CD4-positive, alpha-beta T cell treated with Interleukin-15 for 4 hours (primary cell): ENCODE measurements at places on chromosomes 2 and 18.

DNA sequence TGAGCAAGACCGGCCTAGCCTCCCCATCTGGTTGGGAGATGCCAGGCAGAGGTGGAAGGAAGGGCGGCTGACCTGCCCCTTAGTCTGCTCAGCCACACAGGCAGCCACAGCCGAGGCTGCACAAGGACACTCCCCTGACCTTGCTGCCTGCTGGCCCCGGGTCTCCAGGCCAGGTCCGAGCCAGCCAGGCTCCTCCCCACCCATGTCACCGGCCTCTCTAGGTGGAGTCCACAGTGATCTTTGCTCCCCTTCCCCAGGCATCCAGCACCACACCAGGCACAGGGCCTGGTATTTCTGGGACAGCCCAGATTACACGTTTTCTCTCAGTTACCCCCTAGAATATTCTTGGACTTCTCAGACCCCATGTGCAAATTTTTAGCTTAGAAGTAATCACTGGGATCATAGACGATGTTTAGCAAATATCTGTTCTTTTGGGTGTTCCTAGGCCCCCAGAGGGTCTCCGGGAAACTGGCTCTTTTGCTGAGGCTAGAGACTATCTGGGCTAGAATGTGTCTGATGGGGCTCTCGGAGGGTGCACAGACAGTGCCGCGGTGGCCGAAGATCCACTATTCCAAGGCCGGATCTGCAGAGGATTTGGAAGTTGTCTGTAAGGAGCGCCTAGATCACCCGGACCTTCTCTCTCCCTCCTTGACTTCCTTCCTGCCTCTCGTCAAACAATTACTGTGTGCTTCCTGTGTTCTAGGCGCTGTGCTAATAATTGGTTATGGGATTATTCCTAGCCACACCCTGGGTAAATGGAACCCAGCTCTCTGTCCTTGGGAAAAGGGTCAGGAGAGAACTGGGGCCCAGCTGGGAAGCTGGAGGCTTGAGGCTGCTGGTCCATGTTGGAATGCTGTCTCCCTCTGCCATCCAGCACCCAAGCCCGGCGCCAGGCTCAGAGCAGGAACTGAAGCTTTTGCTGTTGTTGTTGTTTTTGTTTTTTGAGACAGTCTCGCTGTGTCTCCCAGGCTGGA, 46.9 kb downstream of the ODC1 start:
- no peak for DNase-seq

- DNase-seq = no peak
Observed at GRCh38 chr18:79756826-79757225, 40.9 kb upstream of the KCNG2 start.

DNA sequence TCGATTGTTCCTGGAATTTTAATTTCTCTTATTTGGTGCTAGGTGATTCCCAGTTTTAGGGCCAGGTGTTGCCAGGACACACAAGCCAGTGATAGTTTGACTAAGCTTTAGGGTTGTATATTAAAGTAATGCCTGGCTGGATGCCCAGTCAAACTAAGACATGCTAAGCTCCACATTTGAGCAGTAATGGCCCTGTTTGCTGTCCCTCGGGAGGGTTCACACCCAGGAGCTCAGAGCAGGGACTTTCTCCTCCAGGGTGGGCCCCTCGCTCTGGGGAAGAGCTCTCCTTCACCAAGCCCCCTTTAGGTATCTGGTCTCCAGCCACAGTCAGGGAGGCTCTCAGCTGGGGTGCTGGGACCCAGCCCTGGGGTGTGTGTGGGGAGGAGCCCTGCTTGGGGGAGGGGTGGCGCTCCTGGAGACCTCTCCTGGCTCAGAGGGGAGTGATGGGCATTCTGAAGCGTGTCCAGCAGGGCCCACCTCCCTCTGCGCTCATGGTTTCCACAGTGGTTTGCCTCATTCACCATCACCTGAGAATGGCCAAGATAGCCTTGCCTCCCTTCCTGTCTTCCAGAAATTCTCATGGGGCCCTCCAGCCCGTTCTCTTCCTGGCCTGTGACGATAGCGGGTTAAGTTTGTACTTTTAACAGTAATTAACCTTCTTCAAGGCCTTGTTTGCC, 31.7 kb downstream of the INPP4A start:
- no peak for DNase-seq

DNA sequence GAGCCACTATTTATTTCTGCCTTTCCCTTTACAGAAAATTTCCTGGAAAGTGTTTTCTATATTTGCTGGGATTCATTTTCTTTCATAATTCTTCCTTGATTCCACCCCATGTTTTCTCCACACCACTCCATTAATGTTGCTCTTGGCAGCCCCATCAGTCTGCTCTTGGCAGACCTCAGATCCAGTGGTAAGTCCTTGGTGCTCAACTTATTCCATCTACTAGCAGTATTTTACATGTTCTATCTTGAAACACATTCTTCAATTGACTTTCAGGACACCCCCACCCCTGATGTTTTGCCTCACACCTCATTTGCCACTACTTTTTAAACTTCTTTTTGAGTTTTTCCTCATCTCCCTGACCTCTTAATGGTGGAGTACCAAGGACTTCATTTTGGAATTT, 65.0 kb downstream of the HNMT start:
- DNase-seq = no peak

DNA sequence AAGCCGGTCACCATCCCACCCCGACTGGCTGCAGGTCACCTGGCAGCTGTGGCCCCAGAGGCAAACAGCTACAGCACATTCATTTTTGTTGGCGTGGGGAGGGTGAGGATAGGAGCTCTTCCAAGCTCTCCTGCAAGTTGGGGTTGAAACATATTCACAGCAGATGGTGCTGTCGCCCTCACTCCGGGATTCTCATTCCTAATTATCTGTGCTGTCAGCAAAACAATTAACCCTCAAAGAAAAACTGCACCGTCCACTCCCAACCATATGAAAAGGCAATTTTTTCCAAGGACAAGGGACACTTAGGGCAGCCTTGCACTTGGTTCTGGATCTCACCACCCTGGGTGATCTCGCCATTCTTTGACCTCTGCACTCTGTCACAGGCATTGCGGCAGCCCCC, 68.6 kb downstream of the ZBTB7C start:
- no peak for DNase-seq

GRCh38 chr18:48228841-48229240, 180.3 kb downstream of the ZBTB7C start:
- no peak for DNase-seq

DNA sequence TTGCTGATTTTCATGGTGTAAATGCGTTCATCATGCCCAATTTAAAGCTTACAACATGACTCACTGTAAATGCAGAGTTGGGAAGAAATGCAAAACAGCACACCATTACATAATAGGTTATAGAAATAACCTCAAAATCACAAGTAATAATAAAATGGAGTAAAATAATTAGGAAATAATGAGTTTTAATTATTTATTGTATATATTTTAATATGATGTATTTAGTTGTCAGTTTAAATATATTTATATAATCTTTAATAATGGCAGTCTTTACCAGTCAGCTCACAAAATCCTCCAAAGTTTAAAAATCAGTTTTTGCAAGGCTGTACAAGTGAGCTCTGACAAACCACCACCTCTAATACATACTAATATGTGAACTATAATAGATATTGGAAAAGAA, 180.2 kb downstream of the RND3 start:
- DNase-seq = no peak
